ENCODE measurements at places on chromosomes 6 and 20.

DNA sequence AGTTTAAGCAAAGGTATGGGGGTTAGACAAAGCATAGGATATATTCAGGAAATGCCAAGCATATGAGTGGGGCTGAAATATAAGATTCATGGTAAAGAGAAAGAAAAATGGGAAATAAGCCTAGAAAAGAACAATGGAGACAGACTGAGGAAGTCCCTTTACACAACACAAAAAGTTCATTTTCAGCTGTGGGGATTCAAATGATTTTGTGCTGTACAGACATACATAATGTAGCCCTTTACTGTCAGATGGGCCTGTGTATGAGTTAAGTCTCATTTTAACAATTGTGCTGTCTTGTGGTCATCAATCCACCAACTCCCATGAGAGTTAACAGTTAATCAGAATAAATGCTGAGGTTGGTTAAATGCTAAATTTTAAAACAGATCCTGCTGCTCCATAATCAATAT is 37.2 kb downstream of the REV3L start:
- DNase-seq = no peak

DNA sequence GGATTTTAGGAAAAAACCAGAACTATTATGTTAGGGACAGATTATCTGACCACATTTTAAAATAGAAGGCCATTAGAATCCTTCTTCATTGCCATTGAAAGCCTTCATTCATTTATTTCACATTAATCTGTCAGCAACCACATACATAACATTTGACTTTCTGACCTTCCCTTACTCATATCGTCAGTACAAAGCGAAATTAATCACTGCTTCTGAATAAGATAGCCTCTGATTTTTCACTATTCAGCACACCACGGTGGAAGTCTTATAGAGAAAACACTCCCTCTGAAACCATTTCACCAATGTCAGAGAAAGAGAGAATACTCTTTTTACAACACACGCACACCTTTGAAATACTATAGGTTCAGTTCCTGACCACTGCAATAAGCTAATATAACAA is 442.5 kb upstream of the ID4 start:
- DNase-seq = no peak

DNA sequence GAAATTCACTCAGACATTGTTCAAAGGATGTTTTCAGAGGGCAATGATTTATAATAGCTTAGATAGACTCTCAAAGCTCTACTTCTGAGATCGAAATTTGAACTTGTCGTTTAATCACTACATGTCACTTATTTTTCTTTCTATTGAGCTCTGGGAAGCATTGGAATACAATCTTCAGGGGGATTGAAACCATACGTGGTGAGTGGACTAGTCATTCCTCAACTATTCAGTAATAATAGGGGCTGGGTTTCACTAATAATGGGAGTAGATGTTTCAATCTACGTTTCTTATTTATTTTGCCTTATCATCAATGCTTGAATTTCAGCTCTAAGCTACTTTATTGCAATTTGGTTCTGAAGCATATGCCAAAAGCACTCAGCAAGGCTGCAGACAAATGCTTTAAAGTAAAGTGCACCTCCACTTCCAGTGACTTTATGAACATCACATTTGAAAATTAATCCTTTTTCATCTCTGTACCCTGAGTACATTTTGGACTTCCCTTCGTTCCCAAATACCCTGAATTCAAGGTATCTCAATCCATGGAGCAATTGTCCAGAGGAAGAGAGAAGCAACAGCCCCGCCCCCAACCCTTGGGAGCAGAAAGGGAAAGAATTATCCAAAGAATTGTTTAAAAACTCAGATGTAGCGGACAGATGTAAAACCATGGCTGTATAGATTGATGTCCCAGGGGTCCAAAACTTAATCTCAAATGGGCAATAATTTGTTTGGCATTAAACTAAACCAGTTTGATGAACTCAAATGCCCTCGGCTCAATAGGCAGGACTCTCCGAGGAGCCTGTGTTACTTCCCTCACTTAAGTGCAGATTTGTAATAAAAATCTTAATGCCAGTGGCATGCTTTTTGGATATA is 68.1 kb downstream of the HFE start:
- peak; percentile 31 for DNase-seq

GRCh38 chr6:159229651-159230051 is 60.5 kb downstream of the FNDC1 start:
- DNase-seq = no peak

GRCh38 chr6:160428818-160429619 is 80.8 kb downstream of the SLC22A3 start:
- DNase-seq = no peak

DNA sequence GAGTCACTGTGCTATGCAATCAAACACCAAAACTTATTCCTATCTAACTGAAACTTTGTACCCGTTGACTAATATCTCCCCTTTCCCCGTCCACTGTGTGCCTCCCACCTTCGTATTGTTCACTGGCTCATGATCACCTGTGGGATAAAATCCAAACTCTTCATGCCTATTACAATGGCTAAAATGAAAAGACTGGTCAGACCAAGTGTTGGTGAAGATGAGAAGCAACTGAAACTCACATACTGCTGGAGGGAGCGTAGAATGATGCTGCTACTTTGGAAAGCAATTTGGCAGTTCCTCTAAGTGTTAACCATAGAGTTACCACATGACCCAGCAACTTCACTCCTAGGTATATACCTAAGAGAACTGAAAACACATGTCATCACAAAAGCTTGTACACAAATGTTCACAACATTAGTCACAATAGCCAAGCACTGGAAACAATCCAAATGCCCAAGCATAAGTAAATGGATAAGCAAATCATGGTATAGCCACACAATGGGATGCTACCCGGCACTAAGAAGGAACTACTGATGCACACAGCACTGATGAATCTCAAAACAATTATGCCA is 13.1 kb downstream of the RPS10 start:
- DNase-seq = no peak

GRCh38 chr20:38460040-38460623 is 12.5 kb upstream of the RALGAPB start:
- DNase-seq = no peak

DNA sequence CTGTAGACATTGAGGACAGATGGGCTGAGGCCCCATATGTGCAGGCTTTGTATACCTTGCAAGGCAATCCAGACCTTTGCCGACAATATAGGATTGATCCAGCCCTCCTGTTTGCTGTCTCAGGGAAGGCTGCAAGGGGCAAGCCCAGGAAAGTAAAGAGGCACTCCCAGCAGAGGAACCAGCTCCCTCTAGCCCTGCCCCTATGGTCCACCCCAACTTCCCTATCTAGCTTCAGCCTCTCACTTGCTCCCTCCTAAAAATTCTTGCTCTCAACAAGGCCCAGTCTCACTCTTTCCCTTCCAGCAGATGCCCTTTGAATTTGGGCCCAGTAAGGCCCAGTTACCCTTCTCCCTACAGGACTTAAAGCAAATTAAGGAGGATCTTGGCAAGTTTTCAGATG is 92.6 kb downstream of the JARID2 start:
- no peak for DNase-seq

DNA sequence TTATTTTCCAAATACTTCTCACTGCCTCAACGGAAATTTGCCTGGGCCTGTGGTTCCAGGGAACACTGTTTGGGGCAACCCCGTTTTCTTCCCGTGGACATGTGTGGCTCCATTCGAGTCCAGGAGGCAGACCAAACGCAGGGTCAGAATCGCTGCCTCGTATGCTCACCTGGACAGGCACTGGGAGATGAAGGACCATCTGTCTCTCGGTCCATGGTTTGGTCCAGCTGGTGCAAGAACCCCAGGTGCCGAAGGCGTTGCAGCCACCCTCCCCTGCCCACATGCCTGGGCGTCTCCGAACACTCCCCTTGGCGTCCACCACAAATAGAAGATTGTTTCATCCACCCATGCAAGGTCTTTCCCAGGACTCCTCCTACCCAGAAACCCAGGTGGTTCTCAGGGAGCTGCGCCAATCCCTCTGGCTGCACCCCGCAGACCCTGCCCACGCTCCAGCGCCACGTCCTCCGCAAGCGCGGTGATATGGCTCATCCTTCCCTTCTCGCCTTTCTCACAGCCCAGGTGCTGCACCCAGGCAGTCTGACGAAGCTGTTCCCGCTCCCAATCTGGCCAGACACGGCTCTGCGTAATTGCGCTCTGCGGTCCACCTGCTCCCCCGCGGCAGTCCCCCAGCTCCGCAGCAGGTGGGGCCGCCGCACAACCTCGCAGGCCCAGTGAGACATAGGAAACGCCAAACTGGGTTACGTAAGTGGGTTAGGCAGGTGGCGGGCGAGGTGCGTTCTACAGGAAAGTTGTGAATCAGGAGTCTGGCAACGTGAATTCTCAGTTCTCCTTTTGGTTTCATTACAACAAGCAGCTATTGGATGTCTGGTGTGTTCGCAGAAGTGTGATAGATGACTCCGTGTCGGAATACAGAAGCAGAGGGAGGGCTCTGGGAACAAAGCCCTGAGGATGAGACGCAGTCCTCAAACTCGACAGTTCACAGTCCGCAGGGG is 146.2 kb upstream of the ECI2 start:
- peak; percentile 44 for DNase-seq

DNA sequence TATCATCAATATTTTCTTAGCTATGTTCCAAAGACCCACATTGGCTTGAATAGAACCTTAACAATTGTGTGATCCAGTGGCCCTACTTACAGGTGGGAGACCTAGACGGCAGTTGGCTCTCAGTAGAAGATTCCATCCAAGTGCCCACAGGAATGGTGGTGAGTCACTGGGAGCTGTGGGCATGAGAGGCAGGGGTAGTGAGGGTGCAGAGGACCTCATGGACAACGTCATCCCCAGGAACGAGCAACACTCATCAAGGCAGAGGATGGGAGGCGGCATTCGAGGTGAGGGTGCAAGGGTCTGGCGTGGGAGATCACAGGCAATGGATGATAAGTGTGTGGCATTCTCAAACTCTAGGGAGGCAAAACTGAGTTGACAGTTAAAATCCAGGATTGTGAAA is 17.5 kb upstream of the SPO11 start:
- no peak for DNase-seq

DNA sequence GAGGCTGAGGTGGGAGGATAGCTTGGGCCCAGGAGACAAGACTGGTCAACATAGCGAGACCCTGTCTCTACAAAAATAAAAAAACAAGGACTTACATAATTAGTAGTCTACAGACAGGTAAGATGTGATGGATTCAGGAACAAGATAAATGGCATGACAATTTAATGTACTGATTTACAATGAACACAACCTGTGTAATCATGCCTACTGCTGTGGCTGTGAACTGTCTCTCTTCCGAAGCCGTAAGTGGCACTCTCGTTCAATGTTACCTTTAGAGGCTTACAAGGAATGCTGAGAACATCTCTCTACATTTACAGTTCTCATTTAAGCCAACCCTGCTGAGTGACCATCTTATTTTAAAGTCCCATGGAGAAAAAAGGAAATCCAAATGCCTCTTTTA is 134.8 kb upstream of the PRDM1 start:
- DNase-seq = no peak

GRCh38 chr6:170265655-170266054 is 25.2 kb downstream of the DLL1 start:
- no peak for DNase-seq

DNA sequence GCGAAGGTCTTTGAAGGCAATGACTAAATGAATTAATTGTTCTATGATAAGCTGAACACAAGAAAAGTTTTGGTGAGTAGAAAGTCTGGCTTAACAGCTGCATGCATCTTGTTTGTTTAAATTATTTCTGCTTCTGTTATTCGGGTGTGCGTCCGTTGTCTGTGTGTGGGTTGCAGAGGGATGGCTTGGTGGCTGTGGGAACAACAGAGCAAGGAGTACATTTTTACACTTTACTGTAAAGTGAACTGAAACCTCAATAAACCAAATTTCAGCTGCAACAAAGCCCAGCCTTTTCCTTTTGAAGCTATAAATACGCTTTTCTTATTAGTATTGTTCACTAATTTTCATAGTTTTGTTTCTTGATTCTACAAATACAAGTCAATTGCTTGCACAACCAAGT is 3.5 kb upstream of the LAMP5 start:
- no peak for DNase-seq

DNA sequence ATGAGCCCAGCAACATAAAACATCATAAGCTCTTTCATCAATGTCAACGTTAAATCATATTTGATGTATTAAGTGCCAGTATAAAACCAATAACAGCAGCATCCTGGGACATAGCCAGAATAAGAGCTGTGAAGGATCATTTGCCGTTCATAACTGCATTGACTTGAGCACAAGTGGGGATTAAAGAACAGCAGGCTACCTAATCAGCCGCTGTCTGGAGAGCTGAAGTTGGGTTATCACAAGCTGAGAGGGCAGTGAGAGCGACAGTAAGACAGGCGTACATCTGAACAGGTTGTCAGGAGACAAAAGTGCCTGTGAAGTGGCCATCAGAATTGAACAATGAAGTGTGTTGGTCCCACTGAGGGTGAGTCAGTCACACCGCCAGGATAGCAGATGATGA is 269.6 kb downstream of the GRIK2 start:
- DNase-seq = no peak

GRCh38 chr6:14732226-14732843 is 513.5 kb upstream of the JARID2 start:
- DNase-seq = no peak

- DNase-seq = no peak
Measured at GRCh38 chr6:56593801-56594318, 48.8 kb downstream of the DST start.

DNA sequence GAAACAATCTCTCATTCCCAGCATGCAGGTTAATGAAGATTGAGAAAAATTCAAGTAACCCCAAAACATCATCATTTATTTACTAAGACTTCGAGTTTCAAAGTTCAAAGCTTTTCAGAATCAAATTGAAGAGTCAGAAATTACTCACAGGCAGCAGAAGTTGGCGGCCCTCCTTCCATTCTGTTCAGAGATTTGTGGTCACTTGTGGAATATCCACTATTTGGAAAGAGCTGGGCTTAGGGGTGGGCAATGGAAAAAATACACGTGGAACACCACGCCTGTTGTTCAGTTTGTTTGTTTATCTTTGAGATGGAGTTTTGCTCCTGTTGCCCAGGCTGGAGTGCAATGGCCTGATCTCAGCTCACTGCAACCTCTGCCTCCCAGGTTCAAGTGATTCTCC is 108.6 kb upstream of the NAA20 start:
- DNase-seq = no peak

GRCh38 chr20:42402455-42402854 is 784.3 kb upstream of the CHD6 start:
- no peak for DNase-seq

DNA sequence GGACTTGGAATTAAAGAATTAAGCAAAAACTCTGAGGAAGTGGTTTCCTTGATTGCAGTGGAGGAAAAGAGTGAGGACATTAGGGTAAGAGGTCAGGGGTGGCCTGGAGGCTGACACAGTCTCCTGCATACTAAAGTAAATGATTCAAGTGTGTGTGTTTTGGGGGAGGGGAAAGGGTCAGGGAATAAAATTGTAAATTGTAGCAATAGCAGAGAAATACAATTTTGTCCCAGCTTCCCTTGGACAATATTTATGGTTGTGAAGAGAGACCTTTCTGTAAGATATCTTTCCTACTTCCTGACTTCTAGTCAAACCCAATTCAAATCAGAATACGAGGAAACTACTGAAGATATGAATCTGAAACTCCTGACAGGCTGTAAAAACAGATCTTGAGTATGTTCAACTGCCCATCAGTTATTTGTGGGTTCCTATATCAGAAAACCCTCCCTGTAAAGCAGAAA is 143.4 kb upstream of the HMGN3 start:
- no peak for DNase-seq

- no peak for DNase-seq
Measured at GRCh38 chr6:107556082-107556481, 66.2 kb downstream of the SOBP start.
